ENCODE measurements at places on chromosomes 4 and X.

DNA sequence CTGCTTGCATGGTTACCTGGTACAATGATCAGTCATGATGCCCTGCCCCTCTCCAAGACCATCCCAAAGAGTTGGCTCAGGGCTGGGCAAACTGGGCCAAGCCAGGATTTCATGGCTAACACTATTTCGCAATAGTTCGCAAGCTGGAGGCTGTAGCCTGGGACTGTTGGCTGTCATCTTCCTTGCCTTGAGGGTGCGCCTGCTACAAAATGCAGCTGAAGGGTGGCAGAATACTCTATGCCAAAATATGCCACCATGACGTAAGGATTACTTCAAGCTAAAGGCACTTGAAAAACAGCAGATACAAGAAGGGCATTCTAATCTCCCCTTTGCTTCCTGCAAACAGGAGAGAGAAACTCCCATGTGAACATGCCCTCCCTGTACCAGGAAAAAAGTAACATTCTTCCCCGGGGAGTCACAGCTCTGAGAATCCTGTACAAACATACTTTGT lies 21.0 kb downstream of the SAT1 start:
- DNase-seq: no peak

GRCh38 chrX:45715748-45716147 lies 515.1 kb upstream of the DIPK2B start:
- DNase-seq: no peak

DNA sequence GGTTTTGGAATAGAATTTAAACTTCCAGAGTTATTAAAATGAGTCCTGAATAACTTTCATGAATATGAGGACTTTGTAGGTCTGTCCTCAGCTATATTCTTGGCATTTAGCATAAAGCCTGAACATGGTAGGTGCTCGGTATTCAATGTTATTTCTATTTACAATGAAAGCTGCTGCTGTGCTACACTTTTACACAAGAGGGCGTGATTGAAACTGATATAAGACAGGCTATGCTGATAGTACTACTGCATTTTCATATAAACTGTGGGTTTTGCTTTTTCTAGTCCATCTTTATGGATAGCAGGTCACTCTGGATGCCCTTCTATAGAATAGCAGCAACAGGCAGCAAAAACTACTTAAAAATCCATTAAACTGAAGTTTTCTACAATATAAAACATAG lies 12.3 kb upstream of the GNPDA2 start:
- DNase-seq: no peak

DNA sequence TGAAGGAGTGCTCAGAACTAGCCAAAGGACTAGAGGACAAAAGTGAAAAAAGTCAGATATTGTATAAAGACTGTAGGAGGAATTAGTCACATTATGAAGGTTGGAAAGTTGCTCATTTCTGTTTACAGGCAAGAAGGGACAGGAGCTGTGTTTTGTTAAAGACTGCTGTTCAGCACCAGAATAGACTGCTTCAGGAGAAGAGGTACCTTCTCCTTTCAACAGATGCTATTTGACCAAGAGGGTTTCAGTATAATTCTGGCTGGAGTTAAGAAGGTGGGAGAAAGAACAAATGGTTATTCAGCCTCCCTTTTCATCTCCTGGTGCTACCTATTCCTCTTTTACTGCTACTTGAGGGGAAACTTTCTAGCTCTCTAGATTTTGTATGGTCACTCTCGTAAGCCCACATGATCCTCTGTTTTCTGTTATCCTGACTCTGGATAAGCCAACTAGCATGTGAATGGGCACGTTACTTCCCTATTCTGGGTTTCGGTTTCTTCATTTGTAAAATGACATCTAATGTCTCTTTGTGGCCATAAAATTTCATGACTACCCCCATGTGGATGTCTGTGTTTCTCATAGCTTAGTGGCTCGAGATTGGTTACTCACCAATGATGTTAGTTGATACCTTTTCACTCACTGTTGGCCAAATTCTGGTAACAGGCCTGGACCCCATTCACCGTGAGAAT lies 68.9 kb downstream of the SH2D1A start:
- no peak for DNase-seq

- DNase-seq: no peak
Observed at GRCh38 chrX:11629593-11630211, 36.0 kb downstream of the ARHGAP6 start.

GRCh38 chr4:5424901-5425300 lies 283.5 kb downstream of the EVC2 start:
- no peak for DNase-seq
